HuH-7.5 (cell line): ENCODE measurements at places on chromosomes 12 and 14.

- DNase-seq = no peak
These were observed 25.5 kb downstream of the GALC start for GRCh38 chr14:87967496-87967895.

GRCh38 chr12:125889742-125890141 is 824.5 kb downstream of the AACS start:
- DNase-seq = no peak

GRCh38 chr12:98808243-98808875 is 163.3 kb downstream of the APAF1 start:
- no peak for DNase-seq

GRCh38 chr12:116071555-116072230 is 205.8 kb downstream of the MED13L start:
- DNase-seq = no peak

- no peak for DNase-seq
These were observed 31.9 kb downstream of the CEP83 start for GRCh38 chr12:94427501-94428381.

DNA sequence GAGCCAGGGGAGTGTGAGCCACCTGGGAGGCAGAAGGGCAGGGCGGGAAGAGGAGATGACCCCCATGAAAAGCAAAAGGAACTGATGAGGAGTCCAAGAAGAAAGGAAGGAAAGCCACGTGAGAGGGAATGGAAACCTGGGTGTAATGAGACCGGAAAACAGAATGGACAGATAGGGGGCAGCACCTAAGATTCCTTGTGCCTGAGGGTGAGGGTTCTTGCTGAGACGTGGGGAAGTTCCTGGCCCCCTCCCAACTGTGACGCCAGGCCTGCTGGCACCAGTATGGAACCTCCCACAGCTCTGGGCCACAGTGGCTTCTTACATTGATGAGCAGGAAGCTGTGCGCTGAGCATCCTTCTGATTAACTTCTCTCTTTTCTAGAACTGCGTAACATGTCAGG is 30.8 kb downstream of the TTC7B start:
- DNase-seq = no peak

- DNase-seq = no peak
These were observed 30.7 kb downstream of the KIF21A start for GRCh38 chr12:39412210-39412609.

- no peak for DNase-seq
These were observed 152.4 kb downstream of the KIF26A start for GRCh38 chr14:104290756-104291122.

DNA sequence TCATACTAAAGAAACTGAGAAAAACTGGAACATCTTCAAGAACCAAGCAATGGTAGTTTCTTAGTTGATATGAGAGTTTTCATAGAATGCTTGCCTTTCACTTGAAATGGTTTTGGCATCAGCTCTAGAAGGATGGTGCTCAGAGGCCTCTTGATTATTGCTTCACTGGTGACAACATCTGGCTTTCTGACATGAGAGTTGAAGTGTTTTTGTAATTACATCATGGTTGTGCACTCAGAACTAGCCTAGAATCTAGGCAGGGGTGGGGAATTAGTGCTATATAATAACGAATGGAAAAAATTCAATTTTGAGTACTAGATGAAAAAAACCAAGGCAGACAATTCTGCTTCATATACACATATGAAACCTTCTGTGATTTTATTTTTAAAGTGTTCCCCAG is 172.8 kb upstream of the LMNTD1 start:
- no peak for DNase-seq

DNA sequence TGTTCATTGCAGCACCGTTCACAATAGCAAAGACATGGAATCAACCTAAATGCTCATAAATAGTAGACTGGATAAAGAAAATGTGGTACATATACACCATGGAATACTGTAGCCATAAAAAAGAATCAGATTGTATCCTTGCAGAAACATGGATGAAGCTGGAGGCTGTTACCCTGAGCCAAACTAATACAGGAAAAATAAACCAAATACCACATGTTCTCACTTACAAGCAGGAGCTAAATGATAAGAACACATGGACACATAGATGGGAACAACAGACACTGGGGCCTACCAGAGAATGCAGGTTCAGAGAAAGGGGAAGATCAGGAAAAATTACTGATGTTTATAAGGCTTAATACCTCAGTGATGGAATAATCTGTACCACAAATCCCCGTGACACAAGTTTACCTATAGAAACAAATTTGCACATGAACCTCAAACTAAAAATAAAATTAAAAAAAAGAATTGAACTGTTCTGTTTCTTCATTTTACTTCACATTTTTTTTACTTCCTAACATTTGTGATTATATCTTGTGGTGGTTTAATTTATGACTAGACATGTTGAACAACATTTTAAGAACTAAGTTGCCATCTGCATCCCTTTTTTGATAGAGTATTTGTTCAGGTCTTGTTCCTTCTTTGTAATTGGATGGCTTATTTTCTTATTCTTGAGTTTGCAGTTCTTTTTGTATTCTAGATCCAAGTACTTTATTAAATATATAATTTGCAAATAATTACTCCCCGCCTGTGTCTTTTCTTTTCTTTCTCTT is 835.2 kb downstream of the FSCB start:
- no peak for DNase-seq

- DNase-seq = no peak
These were observed 6.6 kb upstream of the LRP6 start for GRCh38 chr12:12273291-12273957.

DNA sequence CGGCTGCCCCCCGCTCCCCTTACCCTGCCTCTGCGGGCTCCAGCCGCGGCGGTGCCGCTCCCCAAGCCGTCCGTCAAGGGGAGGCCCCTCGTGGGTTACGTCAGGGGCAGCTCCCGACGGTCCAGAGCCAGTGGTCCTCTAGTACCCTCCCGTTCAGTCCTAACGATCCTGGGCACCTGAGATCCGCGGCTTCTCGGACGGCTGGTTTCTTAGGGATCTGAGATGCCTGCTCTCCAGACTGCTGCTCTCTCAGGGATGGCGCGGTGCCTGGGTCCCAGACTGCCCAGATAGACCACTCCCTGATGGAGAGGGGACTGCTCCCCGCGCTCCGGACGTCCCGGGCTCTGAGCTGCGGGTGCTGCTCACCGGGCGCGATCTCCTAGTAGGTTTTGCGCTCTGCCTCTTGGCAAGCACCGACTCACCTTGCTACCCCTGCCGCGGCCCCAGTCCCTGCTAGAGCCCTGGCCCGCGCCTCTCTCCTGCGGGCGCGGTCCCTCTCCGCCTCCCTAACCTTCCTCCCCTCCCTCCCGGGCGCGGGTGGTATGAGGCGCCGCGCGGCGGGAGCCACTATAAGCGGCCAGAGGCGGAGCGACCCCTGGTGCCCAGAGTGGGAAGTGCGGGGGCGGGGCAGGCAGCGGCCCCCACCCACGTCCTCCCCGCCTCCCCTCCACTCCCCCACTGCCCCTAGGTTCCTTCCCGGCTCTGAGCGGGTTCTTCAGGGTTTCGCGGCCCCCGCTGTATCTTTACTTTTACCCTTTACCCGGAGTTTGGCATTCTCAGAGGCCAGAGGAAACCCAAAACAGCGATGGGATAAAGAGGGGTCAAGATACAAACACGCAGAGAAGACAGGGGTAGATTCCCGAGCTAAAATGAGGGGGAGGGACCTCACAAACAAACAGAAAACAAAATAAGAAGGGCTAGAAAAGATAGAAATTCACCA is at the start of gene C1QL4:
Gene C1QL4 (minus strand): TSS at position 544 of the 940 bp plus-strand sequence. CDS start 711 bp downstream, outside the sequence.
- peak; percentile 98 for DNase-seq

DNA sequence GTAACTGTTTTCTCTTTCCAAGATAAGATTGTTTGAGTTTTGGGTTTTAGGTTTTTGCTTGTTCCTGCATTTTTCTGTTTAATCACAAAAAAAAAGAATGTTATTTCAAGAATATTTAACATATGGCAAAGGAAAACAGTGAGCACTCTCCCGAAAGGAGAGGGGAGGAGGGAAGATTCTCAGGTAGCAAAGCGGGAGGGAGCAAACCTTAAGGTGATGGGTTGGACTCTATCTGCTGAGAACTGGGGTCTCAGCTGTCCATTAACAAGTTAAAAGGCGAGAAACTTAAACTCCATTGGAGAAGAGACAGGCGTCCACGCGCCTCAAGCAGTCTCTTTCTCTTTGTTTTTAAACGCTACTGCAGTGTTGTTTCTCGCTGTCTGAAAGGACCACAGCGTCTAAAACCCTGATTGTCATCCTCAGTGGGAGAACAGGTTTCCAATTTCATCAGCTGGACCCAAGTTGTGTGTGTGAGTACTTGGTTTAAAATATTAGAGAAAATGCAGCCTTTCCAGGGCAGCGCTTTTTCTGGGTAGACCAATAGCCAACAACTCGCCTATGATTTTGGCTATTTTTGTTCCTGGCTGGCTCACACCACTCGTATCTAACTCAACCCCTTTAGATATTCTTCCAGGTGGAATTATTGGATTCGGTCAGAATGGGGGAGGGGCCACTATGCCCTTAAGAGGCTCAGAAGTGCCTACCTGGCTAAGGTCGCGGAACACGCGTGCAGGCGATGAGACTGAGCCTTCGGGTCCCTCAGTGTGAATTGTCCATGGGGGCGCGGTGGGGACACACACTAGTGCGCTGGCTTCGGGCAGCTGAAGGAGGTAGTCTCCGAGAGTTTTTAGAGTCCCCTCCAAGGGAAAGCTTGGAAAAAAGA is 8.2 kb downstream of the SIX1 start:
- DNase-seq = no peak

GRCh38 chr12:51852404-51853137 is 4.1 kb upstream of the FIGNL2 start:
- no peak for DNase-seq

GRCh38 chr14:70006699-70007098 is 127.5 kb downstream of the SMOC1 start:
- no peak for DNase-seq

- no peak for DNase-seq
These were observed 226.8 kb downstream of the C12orf42 start for GRCh38 chr12:103268831-103269514.

- DNase-seq = no peak
These were observed 185.1 kb upstream of the VASH1 start for GRCh38 chr14:76576047-76576741.

DNA sequence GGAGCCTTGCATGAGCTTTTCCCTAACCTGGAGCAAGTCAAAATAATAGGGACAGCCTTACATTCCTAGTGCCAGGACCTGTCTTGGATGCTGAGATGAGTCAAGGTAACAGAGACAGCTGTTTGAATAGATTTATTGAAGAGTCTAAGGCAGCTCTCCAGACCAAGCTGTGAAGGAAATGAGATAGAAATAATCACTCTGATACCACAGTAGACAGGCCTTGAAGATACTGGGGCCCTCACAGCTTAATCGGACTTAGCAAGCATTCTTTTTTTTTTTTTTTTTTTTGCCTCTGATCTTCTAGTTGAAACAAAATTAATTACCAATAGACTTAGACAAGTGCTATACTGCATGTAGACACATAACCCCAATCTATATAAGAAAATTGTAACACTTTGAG is 3.1 kb upstream of the RNASE9 start:
- no peak for DNase-seq

DNA sequence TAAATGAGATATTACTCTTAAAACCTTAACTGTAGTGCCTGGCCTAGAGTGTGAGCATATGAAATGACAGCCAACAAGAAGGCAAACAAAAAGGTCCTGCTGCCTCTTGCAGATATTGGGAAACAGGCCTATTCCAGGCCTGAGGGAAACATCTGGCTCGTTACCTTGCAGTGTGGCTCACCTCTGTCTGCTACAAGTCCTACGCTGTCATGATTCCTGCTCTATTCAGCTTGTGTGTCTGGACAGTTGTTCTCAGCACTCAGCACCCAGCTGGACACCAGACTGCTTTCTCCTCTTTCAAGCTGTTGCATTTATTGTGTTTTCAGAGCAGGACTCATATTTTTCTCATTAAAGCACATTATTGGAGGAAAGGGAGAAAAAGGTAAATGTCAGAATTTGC is 113.5 kb downstream of the TMTC2 start:
- DNase-seq = no peak

DNA sequence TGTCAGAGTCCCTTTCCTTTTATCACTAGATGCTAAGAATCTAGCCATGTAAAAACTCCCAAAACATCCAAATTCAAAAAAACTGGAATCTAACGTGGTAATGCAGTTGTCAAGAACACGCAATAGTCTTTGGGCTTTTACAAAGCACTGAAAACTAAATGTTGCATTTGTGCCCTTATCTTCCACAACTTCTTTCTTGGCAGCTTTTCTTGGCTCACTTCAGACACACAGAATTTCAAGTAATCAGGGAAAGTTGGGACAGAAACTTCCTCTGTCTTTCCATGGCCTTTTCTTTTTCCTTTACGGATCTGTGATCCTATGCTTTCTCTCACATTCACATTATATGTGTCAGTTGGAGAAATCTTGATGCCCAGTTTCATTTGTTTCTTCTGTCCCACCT is 136.0 kb downstream of the CRADD start:
- no peak for DNase-seq

- DNase-seq = no peak
These were observed 570 bp downstream of the DMAC2L start for GRCh38 chr14:50312734-50313054.

DNA sequence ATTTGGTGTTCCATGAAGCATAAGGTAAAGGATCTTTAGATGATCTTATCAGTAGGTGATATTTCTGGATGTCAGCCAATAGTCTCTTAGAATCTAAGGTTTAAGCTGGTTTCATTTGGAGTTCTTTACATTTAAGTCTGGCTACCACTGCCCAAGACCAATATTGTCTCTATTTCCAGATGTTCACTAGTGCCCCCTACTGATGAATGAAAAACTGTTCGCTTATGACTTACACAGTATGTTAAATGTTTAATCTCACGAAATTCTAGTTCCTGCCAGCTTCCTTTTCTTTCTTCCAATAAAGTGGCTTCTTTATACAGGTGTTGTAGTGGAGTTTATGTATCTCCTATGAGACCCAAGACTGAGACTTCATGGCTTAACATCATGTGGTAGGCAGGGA is 31.8 kb upstream of the MIS18BP1 start:
- no peak for DNase-seq

GRCh38 chr14:56176530-56176929 is 58.3 kb downstream of the PELI2 start:
- DNase-seq = no peak

DNA sequence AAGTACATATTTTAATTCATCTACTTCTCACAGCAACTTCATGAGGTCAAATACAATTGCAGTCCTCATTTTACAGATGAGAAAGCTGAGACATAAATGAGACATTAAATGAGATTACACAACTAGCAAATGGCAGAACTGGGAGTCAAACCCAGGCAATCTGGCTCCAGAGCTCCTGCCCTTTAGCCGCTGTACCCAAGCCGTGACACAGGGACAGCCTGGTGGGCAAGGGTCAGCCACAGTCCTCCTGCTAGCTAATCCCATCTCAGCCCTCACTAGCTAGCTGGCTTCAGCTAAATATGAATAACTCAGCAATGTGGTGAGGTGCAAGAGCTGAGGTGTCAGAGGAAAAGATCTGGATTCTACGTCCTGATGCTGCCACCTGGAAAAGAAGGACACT is 54.8 kb downstream of the NINJ2 start:
- DNase-seq = no peak

DNA sequence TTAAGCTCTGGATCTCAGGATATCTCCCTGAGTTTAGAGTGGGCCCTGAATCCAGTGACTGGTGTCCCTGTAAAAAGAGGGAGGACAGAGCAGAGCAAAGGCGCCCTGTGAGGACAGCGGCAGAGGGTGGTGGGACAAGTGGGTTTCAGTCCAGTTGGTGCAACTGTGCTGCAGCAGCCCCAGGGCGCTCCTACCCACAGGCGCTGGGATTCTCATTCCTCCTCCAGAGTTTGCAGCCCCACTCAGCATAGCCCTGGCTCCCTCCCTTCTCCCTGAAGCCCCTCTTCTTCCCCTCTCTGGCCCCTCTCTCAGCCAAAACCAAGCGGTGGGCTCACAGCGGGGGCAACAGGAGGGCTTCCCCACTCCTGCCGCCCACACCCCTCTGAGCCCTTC is 1.6 kb downstream of the TMEM179 start:
- no peak for DNase-seq
